ENCODE measurements at places on chromosomes 16 and 17.

GRCh38 chr17:40705584-40705983 lies 2.0 kb upstream of the KRT24 start:
- no peak for DNase-seq

DNA sequence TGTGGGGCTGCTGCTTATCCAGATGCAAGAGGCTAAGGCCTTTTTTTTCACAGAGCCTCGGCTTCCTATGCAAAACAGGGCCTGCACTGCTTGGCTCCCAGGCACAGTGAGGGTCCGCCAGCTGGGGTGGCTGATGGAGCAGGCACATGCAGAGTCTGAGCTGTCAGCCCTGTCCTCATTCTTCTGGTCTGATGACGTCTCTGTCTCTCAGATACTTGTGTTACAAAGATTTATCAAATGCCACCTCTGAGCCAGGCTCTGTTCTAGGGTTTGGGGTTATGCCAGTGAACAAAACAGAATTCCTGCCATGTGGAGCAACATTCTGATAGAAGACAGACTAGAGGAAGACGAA lies 4.8 kb downstream of the RNF40 start:
- no peak for DNase-seq

GRCh38 chr16:73217654-73218053 lies 169.7 kb upstream of the ZFHX3 start:
- DNase-seq: no peak

DNA sequence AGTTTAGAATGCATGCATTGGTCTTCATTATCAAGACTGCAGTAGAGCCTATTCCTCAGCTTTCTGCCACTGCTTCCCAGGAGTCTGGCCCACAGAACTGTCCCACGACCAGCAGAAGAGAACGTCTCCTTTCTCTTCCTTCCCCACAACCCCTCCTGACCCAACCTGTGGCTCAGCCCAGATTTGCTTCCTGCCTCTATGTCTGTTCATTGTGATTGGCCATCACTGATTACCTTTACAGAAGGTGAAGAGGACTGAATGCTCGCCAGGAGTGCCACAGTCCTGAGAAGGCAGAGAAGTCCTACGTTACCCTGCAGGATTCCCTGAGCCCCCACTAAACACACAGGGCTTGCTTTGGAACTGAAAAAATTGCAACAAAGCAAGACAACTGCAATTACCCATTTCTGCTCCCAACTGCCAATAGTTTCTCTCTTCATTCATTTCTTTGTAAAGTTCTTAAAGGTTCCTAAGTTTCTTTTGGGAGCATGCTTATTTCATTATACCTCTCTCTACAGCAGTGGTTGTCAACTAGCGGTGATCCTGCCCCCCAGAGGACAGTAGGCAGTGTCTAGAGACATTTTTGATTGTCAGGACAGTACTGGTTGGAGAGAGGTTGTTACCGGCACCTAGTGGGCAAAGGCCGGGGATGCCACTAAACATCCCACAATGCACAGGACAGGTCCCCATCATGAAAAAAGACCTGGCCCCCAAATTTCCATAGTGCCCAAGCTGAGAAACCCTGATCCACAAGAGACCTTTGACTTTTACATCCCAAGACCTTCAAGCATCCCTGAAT lies 4.5 kb upstream of the NAT9 start:
- no peak for DNase-seq

- peak; percentile 90 for DNase-seq
Observed at GRCh38 chr16:31354394-31355291, at the start of gene ITGAX. TSS of gene ITGAX (plus strand) at chr16:31355176. CDS start at chr16:31355255, 79 bp downstream.

GRCh38 chr16:84924331-84925091 lies 86.8 kb downstream of the ZDHHC7 start:
- no peak for DNase-seq

- DNase-seq: no peak
Observed at GRCh38 chr16:89902980-89903379, 15.7 kb upstream of the MC1R start.

DNA sequence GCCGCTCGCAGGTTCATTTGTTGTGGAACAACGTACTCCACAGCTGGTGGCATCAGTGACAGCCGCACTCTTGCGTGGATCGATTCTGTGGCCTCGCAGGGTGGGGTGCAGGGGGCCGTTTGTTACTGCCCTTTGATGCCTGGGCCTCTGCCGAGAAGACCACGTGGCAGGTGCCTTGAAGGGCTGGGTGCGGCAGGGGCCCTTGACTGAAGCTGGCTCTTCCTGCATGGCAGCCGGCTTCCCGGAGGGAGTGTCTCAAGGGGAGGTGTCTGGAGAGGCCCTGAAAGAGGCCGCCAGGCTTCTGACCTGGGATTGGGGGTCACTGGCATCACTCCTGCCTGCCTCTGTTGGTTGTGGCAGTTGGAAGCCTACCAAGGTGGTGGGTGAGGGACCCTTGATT lies 43.8 kb downstream of the TBCD start:
- DNase-seq: no peak

DNA sequence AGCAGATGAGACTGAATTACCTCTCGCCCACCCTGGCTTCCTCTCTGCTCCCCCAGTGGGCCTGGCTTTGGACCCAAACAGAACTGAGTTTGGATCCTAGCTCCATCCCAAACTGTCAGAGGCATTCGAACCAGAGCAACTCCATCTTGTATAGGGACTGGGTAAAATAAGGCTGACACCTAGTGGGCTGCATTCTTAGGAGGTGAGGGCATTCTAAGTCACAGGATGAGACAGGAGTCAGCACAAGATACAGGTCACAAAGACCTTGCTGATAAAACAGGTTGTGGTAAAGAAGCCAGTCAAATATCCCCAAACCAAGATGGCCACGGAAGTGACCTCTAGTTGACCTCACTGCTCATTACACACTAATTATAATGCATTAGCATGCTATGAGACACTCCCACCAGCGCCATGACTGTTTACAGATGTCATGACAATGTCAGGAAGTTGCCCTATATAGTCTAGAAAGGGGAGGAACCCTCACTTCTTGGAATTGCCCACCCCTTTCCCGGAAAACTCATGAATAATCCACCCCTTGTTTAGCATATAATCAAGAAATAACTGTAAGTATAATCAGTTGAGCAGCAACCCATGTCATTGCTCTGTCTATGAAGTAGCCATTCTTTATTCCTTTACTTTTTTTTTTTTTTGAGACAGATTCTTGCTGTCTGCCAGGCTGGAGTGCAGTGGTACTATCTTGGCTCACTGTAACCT lies 44.4 kb downstream of the LYRM1 start:
- peak; percentile 6 for DNase-seq

DNA sequence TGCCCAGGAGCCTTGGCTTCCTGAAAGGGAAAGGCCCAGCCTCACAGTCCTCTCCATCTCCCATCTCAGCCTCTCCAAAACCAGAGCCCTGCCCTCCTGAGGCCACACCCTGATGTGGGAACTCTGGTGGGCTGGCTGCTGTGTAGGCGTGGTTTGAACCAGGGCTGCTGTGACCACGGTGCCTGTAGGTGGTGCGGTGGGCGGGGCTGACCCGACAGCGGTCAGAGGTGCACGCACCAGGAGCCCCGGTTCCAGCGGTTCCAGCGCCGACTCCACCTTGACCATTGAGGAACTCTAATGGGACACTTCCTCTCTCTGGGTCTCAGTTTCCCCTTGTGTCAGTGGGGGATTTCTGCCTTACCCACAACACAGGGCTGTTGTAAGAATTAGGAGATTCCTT lies 2.4 kb downstream of the RAP1GAP2 start:
- no peak for DNase-seq

GRCh38 chr16:73095885-73096421 lies 48.0 kb upstream of the ZFHX3 start:
- DNase-seq: no peak

GRCh38 chr17:1003633-1003971 lies 6.7 kb downstream of the TIMM22 start:
- DNase-seq: no peak

DNA sequence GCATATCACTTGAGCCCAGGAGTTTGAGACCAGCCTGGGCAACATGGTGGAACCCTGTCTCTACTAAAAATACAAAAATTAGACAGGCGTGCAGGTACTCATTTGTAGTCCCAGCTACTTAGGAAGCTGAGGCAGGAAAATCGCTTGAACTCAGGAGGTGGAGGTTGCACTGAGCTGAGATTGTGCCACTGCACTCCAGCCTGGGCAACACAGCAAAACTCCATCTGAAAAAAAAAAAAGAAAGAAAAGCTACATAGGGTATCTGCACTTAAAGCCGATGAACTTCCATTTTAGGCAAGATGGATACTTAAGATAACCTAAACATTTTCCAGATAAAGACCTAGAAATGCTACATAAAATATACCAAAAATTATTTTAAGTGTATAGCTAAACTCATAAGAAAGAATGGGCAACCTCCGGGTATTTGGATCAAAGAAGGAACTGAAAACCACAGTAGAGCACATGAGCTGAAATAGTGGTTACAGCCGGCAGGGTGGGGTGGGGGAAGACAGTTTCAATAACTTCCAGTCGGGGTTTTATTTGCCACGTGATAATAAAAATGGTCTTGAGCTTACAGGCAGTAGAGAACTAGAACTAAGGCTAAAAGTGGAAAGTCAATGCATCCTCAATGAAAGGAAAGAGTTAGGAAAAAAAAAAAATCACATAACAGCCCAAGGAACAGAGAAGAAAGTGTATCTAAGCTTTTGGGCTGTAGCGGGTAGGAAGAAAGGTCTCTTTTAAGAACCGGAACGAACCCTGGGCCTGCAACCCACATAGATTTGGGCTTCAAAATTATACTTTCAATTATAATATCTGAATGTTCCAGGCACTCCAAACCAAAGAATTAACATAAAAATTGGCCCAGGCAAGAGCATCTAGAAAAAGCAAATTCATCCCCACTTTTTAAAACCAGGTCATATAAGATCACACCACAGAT lies 53.1 kb downstream of the CFDP1 start:
- no peak for DNase-seq

DNA sequence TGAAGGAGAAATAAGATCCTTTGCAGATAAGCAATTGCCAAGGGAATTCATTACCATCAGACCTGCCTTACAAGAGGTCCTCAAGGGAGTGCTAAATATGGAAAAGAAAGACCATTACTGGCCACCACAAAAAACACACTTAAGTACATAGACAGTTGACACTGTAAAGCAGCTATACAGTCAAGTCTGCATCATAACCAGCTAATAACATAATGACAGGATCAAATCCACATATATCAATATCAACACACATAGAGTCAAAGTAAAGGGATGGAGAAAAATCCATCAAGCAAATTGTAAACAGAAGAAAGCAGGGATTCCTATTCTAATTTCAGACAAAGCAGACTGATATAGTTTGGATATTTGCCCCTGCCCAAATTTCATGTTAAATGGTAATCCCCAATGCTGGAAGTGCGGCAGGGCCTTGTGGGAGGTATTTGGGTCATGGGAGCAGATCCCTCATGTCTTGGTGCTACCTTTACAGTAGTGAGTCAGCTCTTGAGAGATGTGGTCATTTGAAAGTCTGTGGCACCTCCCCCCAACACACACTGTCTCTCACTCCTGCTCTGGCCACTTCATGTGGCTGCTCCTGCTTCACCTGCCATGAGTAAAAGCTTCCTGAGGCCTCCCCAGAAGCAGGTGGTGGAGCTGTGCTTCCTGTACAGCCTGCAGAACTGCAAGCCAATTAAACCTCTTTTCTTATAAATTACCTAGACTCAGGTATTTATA lies 32.8 kb downstream of the TANC2 start:
- DNase-seq: no peak

- no peak for DNase-seq
Observed at GRCh38 chr16:49150341-49150740, 131.3 kb downstream of the CBLN1 start.

All from NK-92 treated with Interleukin-12 subunit alpha and Interleukin-12 subunit beta, amount 100 ng/mL, for 24 hours (cell line).